ENCODE measurements at places on chromosomes 6 and 20. TPM values are rescaled to one million over a fixed set of nuclear protein-coding genes. Genes with fewer than 3 reads are reported as not detected.

GRCh38 chr6:110002676-110003075 lies 24.6 kb downstream of the GPR6 start:
- DNase-seq = no peak

DNA sequence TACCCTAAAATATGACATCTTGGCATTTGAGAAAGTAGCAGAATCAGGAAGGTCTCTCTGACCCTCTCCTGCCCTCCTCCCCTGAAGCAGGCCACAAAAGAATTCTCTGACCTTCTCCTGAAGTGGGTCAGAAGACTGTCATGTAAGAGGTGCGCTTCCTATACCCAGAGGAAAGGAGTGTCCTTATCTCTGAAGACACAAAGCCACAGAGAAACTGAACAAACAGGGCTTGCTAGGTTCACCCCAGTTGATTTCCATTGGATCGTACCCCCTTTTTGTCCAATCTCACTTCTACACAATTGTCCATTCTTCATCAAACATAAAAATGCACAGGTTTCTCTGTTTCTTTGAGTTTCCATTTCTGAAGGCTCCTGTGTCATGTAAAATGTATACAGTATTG lies 272.0 kb upstream of the SOX4 start:
- no peak for DNase-seq

DNA sequence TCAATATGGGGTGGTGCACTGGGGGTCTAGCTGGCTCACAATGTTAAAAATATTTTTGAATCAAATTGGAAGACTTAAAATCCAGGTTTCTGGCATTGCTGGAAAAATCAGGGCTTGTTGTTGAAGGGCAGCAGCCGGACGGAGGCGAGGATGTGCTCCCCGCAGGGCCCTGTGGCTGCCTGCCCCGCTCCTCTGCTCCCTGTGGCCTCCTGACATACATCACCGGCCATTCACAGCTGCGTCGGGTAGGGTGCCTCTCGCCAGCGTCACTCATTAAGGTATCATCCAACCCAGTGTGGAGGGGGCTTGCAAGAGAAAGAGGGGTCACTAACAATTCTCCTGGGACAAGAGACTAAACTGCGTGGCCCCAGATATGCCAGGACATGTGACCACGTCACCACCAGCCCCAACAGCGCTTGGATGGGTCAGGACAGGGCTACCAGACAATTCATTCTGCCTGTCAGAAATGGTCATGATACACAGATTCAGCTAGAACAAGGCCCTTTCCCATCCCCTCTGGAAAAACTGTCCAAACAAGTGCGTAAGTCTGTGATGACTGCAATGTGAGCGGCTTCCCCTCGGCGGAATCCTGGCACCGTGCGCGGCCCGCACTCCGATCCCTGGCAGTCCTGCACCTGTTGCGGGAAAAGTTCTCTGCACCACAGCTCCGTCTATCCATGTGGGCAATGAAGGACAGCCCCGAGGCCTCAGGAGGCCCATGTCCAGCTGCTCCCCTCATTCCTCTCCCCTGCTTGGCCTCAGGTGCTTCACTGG lies 12.0 kb downstream of the GATA5 start:
- DNase-seq = no peak

- DNase-seq = no peak
Measured at GRCh38 chr20:61604549-61604948, 352.5 kb downstream of the CDH4 start.

DNA sequence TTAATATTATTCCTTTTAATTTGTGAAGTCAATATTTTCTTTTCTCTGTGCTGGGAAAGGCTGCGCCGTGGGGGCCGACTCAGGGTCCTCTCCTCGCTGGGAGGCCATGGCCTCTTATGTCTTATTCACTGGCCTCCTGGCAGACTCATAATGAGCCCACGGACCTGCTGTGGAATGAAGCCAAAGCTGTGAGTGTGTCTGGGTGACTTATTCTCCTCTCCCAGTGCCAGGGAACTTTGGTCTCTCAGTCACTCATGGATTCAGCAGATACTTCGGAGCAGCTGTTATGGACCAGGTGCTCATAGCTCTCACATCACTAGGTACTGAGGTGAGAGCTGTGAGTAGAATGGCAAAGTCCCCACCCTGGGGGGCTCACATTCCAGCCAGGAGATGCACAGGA lies 297.6 kb downstream of the CDH26 start:
- no peak for DNase-seq

DNA sequence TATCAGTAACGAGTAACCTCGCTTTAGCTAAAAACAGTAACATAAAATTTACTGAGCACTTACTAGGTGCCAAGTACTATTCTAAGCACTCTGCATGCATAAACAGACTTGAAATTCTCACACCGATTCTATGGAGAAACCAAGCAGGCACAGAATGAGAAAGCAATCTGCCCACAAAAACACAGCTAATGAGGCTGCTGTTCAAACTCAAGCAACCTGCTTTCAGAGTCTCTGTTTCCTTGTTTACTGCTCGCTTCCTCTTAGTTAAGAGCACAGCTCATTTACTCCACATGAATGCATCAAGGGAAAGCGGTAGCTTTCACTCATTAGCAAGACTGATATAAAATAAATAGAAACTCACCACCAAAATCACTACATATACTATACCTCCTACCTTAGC lies 37.4 kb downstream of the PRKN start:
- DNase-seq = no peak

DNA sequence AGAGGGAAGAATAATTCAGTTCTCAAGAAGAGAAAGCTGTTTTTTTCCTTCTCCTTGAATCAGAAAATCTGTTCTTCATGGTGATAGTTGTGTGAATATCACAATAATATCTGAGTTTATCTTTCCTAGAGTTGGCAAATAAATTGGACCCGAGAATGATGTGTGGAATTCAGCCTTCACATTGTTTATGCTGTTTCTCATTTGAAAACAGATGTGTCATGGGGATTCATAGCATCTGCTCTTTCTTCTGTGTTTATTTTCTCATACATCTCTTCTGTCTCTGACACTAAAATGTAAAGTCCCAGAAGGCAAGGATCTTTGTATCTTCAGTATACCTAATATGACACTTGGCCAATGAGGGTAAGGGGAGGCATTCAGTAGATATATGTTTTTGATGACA lies 103.6 kb upstream of the SGK1 start:
- DNase-seq = no peak

GRCh38 chr20:4512891-4513550 lies 208.7 kb upstream of the PRND start:
- no peak for DNase-seq

GRCh38 chr6:6942091-6942490 lies 165.7 kb upstream of the RREB1 start:
- DNase-seq = no peak

DNA sequence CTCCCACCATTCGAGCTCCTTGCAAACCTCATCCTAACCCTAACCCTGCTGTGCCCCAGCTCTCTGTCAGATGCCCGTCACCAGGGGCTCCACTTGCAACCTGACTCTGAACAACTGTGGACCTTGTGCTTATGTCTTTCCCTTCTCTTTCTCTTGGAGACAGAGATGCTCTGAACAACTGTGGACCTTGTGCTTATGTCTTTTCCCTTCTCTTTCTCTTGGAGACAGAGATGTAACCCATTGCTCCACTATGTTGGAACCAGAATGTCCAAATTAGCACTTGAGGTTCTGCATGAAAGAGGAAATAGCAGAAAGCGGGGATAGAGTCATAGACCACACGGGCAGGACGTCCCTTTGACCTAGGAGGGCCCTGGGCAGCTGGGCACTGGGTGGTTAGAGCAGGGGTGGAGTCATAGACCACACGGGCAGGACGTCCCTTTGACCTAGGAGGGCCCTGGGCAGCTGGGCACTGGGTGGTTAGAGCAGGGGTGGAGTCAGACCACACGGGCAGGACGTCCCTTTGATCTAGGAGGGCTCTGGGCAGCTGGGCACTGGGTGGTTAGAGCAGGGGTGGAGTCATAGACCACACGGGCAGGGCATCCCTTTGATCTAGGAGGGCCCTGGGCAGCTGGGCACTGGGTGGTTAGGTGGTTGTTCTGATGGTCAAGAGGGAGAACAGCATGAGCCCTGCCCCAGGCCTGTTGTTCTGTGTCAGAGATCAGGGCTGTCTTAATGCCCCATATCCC lies 22.2 kb downstream of the PCMTD2 start:
- no peak for DNase-seq

DNA sequence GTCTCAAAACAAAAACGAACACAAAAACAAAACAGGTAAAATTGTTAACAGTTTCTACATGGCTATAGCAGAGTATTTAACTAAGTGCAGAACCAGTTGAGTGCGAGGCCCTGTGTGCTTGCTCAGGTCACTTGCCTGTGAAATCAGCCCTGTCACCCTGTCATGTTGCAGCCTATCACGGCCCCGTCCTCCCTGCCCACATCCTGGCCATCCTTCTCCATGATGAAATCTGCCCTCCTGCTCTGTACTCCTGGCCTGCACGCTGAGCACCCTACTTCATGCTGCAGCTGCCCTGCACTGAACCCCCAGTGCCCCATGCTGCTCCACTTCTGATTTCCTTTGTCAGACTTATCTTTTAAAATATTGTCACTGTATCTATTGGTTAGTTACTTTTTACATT lies 62.4 kb downstream of the DTD1 start:
- DNase-seq = no peak

DNA sequence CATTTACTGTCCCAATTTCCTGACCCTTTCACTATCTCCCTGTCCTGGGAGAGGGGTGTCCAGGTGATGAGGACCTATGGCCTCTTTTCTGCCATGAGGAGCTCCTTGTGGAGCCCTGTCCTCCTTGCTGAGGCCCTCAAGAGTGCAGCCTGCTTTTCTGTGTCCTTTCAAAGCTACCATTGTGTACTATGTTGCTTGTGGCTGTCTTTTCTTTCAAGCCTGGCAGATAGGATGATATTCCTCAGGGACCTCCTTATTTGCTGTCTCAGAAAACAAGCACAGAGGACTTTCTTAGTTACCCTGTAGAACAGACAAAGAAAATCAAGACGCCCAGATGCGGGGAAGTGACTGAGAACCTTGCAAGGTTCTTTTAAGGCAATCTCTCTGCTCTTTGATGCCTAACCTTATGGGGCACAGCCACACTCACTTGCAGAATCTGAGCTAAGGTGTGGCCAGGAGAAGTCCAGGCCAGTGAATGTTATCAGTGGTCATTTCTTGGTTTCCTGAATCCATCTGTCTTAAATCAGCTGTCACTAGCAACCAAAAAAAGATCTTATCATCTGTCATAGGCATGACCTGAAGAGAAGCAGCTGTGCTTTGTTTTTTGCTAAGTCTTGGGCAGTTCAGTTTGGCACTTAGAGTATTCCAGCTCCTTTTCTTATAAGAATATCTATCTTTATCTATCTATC lies 17.2 kb downstream of the CARMIL1 start:
- DNase-seq = no peak

DNA sequence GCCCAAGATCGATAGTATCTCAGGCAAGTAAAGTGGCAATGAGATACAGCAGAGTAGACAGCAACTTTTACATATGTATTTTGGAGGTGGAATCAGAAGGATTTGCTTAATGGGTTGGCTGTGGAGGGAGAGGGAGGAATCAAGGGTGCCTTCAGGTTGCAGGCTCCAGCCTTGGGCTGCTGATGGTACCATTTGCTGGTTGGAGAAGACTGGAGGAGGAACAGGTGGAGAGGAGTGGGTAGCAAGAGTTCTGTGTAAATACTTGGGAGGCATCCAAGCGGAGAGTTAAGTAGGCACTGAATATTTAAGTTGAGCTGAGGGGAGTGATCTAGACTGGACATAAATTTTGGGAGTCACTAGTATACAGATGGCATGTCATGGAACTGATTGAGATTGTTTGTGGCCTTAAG lies 5.2 kb downstream of the BICRAL start:
- no peak for DNase-seq

- DNase-seq = no peak
Measured at GRCh38 chr6:53768636-53769035, 26.2 kb upstream of the LRRC1 start.

The KCNK16 gene
- not detected for total RNA-seq

The TBXT gene
- not detected for total RNA-seq

The GINS1 gene
- total RNA-seq = 34.9 TPM

The DYNLRB1 gene
- 70.9 TPM for total RNA-seq
